ENCODE measurements at places on chromosomes 5 and 9.

DNA sequence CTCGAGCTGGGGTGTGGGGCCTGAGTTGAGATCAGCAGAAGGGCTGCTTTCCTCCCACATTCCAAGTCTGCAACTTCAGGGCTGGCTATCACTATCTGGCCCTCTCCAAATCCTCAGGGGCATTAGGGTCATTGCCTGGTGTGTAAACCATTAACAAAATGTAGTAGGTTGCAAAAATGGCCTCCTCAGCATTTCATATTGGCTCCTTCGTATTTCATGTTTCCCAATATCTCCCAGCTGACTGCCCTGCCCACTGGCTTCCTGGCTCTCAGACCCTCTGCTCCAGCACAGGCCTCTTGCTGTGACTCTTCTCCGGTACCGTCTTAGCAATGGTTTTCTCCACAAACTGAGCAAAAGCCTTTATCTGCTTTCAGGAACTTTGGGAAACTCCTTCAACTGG is 113.8 kb downstream of the GADD45G start:
- DNase-seq, result no peak

- no peak for DNase-seq
Observed at GRCh38 chr9:92652461-92652860, 17.5 kb downstream of the IPPK start.

DNA sequence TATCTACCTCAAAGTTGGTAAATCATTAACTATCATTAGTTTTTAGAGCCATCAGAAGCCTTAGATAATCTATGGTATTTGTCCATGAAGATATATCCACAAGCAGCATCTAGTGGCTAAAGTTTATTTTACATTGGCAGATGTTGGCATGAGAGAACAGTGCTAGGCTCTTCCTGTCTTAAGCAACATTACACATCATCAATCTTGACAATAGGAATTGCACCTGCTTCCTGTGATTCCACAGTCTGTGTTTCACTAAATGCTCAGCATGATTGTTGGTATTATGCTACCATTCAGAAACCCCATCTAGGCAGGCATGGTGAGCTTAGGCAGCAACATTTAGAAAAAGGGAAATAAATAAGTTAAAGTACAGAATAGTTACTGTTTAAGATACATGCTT is 246.6 kb downstream of the SLCO4C1 start:
- no peak for DNase-seq

DNA sequence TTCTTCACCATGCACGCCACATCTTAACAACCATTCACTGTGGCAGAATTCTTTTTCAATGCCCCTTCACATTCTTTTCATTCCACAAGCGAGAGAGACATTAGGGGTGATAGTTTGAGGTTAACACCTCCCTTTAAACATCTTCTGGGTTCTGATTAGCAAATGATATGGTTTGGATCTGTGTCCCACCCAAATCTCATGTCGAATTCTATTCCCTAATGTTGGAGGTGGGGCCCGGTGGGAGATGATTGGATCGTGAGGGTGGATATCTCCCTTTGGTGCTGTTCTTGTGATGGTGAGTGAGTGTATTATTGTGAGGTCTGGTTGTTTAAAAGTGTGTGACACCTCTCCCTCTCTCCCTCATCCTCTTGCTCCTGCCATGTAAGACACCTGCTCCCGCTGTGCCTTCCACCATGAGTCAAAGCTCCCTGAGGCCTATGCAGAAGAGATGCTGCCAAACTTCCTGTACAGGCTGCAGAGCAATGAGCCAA is 46.1 kb upstream of the RAI14 start:
- no peak for DNase-seq

DNA sequence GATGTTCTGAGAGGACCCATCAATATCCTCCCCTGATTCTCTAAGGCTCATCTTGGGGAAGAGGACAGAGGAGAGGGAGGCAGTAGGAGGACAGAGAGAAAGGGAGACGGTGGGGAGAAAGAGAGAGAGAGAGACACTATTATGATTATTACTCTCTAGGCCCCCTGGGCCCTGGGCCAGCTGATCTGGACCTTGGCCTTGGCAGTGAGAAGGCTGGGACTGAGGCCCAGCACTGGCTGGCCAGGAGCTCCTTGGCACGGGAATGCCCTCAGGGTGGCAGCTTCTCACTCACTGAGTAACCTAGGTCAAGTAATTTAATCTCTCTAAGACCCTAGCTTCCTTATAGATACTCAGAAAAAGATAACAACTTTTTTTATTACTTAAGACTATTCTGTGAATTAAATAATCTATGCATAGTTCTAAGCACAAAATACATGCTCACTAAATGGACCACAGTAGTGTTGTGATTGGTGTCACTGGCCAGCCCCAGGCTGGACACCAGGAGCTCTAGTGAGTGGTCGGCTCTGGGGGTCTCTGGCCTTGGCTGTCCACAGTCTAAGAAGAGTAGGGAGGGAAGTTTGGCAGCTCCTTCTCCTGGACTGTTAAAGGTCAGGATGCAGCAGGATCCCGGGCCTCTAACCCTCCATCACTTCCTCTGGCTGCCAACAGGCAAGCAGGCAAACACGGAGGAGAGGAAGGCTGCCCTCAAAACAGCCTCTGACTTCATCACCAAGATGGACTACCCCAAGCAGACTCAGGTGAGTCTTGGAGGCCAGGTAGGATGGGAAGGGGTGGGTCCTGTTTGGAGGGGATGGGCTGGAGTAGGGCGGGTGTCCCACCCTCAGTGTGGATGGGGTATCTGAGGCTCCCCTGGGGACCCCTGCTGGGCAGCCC is 50.0 kb downstream of the GSN start:
- DNase-seq, result no peak

DNA sequence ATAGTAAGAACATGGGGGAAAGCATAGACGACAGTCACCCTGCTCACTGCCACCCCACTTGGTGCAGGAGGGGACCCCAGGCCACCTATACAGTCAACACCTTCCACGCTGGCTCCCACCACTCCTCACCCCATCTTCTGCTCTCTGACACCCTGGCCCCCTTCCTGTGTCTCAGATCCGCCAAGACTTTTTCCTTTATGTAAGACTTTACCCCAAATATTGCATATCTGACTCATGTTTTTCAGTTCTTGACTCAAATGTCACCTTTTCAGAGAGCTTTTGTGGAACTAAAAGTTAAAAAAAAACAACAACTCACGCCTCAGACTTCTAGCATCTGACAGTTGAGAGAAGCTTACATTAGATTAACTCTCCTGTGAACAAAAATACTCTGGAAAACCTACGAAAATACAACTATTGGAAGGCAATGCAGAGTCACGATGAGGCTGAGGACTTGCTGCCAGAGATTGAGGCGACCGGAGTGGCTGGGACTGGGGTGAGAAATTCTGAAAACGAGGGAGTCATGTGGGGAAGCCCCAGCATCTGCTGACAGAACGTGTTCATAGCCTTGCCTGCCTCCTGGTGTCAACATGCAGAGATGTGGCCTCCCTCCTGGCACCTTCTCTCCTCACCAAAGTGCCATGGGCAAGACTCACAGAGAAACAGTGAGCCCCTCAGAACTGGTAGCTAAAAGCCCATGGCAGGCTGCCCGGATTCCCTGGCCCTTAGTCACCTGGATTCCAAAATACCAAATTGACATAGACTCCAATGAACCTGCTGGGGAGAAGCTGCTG is 22.4 kb upstream of the FCN2 start:
- DNase-seq, result no peak

DNA sequence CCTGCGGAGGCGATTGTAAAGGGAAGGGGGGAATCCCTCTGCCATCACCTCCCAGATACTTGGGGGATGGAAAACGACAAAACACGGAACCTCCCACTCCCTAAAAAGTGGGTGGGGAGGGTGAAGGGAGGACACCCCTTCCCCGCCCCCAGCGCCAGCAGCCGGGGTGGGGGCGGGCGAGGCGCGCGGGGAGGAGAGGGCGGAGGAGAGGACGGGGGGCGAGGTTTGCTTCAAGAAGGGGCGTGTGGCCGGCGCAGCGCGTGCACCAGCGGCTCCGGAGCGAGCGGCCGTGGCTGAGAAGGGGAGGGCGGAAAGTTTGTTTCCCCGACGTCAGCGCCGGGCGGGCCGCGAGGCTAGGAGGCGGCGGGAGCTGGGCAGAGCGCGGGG is at the start of gene PRRX2:
Gene PRRX2 (plus strand): TSS at position 259 of the 387 bp plus-strand sequence. CDS start 221 bp downstream, outside the sequence.
- DNase-seq, result no peak

DNA sequence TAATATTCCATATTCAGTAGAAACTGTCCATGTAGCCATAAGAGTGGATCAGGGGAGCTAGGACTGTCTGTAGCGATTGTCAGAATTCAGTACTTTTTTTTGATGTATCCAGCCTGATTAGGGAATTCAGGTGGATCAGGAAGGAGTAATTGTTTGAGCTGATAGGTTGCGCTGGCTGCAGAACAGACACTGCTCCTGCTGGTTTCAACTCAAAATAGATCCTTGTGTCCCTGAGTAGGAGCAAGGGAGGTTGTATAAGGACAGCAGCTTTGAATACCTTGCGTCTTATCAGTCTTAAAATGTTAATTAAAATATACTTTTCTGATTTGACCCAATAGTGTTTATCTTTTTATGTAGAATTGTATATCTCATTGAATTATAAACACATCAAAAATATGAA is 229.6 kb downstream of the KDM4C start:
- no peak for DNase-seq

DNA sequence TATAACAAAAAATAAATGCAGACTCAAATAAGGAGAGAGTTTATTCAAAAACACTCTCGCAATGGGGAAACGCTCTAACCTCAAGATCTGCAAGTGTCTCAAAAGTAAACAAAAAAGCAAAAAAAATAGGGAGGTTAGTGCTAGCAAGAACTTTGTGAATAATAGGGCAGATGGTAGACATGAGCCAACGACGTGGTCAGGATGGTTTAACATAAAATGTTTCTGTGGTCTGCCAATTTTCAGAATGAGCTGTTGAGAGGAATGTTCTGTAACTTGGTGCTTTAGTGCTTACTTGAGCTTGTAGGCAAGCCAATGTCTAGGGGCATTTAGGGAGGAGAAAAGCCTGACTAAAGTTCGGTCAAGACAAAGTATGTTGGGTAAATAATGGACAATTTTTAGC is 1813.9 kb upstream of the CDH6 start:
- no peak for DNase-seq

DNA sequence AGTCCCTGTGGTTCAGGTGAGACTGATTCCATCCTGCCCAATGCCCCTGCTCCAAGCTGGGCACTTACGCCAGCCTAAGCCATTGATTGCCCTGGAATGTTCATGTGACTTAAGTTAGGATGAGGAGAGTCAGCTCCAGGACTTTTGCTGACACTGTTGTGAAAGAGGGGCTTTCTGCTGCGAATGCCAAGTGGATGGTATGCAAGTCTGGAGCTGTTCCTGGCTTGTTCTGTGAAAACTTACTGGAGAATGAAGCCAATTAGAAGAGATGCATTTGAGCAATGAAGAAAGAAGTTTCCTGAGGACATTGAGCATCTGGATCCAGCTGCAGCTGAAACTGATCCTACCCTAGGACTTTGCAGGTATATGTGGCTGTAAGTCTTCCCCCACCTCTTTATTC is 61.2 kb upstream of the ZFR start:
- DNase-seq, result no peak

All from substantia nigra (tissue), 51 donors.